Activated naive CD4-positive, alpha-beta T cell treated with anti-CD3 and anti-CD28 coated beads, Interleukin-2, amount 50 U/mL, for 16 hours (primary cell): ENCODE measurements at places on chromosomes 4 and X.
A peak's percentile ranks its signal among the peaks of the same experiment; 100 is the strongest.

DNA sequence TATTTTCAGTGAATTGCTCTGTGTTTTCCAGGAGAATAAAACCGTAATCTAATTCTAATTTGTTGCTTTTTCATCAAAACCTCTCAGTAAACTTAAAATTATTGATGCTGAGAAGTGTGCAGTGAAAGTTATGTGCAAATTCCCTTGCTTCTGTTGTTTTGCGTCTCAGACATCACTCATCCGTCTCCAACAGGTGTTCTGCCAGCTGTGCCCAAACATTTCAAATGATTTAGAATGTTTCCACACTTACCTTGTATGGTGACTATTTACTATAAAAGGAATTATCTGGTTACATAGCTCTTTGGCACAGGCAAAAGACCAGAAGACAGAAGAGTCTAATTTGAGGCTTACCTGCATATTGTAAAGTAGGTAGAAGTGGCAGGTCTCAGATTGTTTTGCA, 184.0 kb downstream of the BMPR1B start:
- no peak for DNase-seq

GRCh38 chrX:49934148-49934547, 11.8 kb downstream of the CLCN5 start:
- DNase-seq = no peak

DNA sequence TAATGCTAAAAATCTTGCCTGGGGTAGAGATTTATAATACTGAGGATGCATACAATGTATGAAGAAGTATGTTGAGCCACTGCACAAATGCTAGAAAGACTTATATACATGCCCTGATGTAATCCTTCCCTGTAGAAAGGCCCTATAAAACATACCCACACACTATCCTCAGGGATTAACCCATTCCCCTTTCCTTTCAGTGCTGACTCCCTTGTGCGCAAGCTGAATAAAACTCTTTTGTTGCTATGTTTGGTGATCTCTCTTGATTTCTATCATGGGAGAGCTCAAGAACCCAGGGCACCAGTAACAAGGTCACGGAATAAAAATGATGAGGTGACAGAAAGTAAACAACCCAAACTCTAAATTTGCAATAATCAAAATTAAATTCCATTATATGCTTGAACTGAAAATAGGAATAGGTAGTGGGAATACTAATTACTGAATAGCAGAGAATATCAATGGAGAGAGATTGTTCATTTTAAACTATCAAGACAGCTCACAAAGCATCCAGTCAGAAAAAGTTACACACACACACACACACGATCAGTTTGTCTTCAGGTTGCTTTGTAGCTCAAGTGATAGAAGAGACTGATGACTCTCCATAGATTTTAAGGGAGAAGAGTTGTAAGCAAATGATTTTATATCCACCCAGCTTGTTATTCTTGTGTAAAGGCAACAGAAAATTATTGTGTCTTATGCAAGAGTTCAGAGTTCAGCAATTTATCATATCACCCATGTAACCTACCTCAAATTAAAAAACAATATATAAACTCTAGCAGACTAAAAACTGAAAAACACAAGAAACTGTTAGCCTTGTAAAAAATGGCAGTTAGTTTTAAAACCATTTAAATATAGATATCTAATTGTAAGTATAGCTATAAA, 14.8 kb downstream of the TIGD2 start:
- DNase-seq = no peak

DNA sequence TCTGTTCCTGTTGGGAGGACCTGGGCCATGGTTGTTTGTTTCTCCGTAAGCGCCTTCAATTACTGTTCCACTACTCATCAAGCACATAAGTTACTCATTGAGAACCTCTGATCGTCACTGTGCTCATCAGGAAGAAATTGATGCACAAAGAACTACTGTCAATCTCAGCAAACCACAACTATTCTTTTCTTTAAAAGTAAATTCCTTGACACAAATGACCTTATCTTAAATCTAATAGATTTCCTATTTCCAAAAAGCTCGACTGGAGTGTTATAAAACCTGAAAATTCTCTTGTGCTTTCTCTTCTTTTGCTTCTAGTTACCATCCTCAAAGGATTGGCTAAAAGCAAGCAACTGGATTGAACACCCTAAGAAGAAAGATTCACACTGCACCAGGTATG, at the start of gene MUC7:
MUC7 (plus strand) TSS at position 301 of the 400 bp plus-strand sequence. CDS start 1,825 bp downstream, outside the sequence.
- DNase-seq = no peak

DNA sequence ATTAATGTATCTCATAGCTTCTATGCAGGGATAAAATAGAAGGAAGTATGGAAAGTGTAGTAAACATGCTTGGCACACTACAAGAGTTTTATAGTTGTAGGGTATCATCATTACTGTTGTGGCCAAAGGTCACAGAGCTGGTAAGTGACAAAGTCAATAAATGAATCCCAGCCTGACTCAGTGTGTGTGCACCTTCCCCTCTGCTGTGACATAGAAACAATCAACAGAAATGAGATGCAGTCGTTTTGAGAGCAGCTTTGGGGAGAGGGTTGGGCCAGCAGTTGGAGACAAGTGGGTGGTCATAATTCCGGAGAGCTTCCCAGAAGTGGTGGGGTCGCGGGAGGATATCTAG, 82.4 kb upstream of the RBPJ start:
- no peak for DNase-seq

- no peak for DNase-seq
Measured at GRCh38 chr4:151753056-151753455, 7.8 kb downstream of the GATB start.

- DNase-seq = no peak
Measured at GRCh38 chrX:53128097-53128749, 34.3 kb downstream of the KANTR start.

DNA sequence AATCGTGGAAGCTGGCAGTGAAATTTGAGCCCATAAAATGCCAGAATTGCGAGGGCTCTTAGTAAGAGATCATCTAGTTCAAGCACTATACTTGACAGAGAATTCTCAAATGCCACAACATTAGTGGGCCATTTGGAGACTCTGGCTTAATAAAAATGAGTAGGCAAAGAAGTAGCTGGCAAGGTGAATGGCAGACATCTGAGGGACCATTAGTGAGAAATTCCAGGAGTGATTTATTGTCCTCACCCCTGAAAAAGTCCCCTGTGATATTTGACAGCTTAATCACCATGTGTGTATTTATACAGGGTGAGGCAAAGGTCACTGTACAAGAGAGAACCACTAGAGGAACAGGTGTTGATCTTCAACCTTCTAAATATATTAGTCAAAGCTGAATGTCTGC, 207.5 kb downstream of the CHRDL1 start:
- no peak for DNase-seq

DNA sequence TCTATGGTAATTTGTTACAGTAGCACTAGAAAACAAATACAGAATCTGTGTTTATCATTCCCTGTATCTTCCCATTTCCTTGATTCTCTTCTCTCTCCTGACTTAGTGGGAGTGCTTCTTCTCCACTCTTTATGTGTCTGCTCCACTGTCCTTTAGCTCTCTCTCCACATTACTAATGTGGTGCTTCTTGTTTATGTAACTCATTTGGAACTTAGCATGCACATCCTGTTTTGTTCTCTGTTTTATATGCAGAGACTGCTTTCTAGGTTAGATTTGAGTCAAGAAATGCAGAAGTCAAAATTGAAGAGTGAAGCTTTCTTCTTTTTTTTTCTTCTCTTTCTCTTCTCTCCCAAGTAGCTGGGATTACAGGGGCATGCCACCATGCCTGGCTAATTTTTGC, 25.9 kb downstream of the ADH1A start:
- DNase-seq = no peak

DNA sequence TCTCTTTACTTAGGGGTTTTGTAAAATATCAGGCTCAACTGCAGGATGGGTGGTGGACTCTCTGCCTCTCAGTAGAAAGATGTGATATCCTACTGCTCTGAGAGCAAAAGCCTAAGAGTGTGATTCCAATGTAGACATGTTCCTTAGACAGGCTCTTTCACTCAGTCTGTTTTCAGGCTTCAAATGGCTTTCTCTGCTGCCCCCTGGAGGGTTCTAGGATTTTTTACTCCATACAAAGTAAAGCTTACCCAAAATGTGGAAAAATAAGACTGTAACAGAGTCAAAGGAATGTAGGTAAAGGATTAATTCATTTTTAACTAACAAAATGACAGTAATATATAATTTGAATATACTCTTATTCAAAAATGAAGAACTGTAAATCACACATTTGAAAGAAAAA, 32.1 kb downstream of the ZGRF1 start:
- DNase-seq = peak; percentile 24

- no peak for DNase-seq
Measured at GRCh38 chr4:166143227-166143626, 270.2 kb downstream of the TLL1 start.

DNA sequence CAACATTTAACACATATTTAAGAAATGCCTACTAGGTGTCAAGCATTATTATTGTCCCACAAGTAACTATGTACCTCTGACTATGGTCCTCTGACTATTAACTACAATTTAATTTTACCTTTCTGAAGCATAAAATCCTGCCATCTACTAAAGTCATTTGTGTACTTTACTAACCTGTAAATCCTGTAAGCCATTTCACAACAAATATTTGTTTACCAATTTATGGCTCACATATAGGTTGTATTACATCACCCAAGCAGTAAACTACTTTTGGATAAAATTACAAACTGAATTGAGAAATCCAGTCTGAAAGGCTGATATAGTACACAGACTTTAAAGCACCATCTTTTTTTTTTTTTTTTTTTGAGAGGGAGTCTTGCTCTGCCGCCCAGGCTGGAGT, 43.8 kb downstream of the CNGA1 start:
- no peak for DNase-seq

- no peak for DNase-seq
Measured at GRCh38 chr4:41575665-41576064, 37.7 kb downstream of the LIMCH1 start.

GRCh38 chrX:115719171-115719570, 158.2 kb downstream of the PLS3 start:
- DNase-seq = no peak

DNA sequence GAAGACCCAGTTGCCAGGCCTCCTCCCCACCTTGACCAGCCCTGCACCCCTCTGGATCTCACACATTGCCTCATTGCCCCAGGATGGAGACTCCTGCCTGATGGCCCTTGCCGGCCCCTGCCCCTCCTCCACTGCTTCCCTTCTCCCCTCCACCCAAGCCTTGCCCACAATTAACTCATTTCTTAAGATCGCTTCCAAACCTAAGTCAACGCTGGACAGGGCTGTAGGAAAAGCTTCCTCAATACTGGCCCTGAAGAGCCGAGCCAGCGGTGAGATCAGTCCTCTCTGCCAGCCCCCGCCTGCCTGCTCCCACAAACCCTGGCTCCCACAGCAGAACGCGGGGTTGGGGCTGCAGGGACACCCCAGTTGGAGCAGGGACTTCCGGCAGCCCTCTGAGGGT, 7.5 kb upstream of the HAUS7 start:
- DNase-seq = no peak

DNA sequence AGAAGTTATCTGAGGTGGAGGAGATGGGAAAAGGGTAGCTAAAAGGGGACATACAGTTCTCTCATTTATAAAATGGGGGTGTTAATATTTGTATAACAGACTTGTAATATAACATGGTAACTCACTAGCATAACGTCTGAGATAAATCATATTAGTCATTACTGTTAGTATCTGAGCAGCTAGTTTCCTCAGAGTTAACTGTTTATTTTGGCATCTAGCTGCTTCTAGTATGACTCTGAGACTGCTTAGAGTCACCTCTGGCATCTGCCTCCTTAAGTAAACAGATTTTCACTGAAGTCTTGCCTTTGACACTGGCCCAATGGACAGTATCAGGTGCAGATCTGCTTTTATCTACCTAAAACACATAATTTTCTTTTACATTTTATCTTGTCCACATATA, 58.1 kb downstream of the SLC30A9 start:
- DNase-seq = no peak

GRCh38 chrX:8044947-8045346, 117.7 kb upstream of the PNPLA4 start:
- DNase-seq = no peak

DNA sequence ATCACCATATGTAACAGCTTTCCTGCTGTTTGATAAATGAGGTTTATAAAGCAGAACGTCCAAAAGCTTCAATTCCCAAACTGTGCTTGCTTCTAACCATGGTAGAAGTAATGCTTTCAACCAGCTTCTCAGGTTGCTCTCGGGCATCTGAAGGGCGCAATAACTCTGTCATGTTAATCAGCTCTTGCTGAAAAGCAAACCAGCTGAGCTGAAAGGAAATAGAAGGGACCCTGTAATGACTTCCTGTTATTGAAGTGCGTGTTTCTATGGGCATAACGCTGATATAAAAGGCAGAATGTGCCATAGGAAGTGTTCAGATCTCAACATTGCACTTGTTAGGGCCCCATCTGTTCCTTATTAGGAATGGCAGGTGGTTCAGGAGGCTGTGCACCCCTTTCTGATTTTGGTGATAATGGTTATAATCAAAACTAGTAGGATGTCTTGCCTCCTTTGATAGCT, 21.2 kb downstream of the HERC3 start:
- DNase-seq = no peak

GRCh38 chr4:125572601-125573000, 257.8 kb downstream of the FAT4 start:
- no peak for DNase-seq

DNA sequence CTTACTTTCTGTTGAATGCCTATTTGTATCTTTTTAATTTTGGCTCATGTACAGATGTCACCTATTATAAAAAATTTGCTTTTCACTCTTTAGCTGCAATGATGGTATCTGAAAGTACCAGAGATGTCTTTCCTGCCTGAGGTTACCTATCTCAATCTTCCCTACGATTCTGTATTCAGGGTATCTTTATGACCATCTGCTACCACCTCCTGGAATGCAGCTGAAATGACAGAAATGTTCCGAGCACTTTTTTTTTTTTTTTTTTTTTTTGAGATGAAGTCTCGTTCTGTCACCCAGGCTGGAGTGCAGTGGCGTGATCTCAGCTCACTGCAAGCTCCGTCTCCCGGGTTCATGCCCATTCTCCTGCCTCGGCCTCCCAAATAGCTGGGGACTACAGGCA, 136.4 kb downstream of the REPS2 start:
- DNase-seq = no peak

- no peak for DNase-seq
Measured at GRCh38 chrX:44949125-44949524, 76.1 kb downstream of the KDM6A start.
